Fibroblast of lung (primary cell): ENCODE measurements at places on chromosomes 2 and 18.

DNA sequence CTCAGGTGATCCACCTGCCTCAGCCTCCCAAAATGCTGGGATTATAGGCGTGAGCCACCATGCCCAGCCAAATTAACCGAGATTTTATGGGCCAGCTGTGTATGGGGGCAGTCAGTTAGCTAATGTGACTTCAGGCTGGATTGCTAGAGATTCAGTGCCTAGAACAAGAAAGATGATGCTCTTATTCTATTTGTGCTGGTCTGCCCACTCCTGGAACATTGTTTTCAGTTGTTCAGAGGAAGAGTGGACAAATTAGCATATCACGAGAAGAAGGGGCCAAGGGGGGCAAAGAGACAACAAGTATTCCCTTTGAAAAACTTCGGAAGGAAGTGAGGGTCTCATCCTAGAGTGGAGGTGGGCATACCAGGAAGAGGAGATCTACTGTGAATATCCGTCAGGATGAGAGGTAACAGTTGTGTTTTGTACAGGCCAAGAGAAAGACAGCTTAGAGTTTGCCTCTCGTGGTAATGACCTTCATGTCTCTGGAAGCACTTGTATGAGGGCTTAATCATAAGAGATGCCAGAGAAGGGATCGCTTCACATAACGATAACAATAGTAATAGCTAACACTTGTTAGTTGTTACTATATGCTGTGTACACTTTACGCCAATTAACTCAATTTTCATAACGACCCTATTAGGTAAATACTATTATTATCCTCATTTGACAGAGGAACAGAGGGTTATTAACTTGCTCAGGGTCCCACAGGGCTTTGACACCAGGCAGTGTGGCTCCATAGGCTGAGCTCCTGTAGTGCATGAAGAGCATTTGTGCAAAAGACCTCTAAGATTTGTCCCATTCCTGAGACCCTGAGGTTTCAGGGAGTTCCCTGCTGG lies 138.3 kb downstream of the DDX1 start:
- DNase-seq, result peak; percentile 23

GRCh38 chr2:43455731-43456642 lies 139.9 kb downstream of the THADA start:
- DNase-seq, result peak; percentile 97

- no peak for DNase-seq
Observed at GRCh38 chr2:70822843-70823242, 2.4 kb upstream of the CLEC4F start.

GRCh38 chr2:173393636-173394035 lies 39.0 kb downstream of the CDCA7 start:
- DNase-seq, result no peak

DNA sequence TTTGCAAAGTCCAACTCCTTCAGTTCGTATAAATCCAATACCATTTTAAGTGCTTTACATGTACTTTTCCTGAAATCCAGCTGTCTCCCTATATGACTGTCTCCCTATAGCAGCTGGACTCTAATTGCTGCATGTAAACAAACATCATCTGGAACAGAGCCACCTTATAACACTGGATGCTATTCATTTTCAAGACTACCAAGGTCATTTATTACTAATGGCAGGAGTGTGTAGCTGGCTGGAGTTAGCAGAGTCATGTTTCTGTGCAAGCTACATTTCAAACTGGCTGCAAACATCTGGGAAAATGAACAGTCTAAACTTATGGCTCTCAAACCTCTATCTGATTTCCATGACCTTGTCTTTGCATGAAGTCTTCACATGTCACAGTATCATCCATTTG lies 575.2 kb downstream of the PIK3C3 start:
- no peak for DNase-seq

- peak; percentile 83 for DNase-seq
Observed at GRCh38 chr2:143451642-143452281, 322.5 kb downstream of the ARHGAP15 start.

GRCh38 chr18:57965246-57965645 lies 78.8 kb upstream of the NEDD4L start:
- no peak for DNase-seq

DNA sequence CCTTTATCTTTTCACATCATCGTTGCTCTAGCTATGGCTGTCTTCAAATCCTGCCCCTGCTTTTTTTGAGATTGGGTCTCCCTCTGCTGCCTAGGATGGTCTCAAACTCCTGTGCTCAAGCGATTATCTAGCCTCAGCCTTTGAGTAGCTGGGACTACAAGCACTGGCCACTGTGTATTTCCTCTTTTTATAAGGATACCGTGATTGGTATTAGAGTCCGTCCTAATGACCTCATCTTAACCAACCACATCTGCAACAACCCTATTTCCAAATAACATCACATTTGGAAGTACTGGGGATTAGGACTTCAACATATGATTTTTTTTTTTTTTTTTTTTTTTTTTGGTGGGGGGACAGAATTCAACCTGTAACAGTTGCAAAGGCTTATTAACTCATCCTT lies 9.1 kb downstream of the RESP18 start:
- DNase-seq, result no peak

GRCh38 chr2:236714080-236714479 lies 144.5 kb downstream of the ACKR3 start:
- DNase-seq, result peak; percentile 79

GRCh38 chr2:6454286-6454990 lies 411.3 kb downstream of the CMPK2 start:
- DNase-seq, result no peak

DNA sequence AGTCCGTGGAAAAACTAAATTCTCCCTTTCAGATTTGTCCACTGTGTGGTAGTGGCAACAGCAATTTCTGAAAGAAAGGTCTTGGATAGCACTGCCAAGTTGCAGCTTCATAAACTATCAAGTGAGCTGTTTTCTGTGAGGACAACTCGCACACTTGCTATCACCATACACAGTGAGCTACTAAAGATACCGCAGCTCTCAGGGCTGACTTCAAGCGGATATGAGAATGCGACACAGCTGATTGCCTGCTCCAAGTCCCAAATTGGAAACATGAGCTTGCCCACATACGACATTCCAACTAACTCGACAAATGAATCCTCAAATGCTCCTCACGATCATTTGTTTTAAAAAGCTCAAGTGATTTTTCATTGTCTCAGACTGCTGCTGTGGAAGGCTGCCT lies 46.2 kb downstream of the E2F6 start:
- DNase-seq, result no peak

- no peak for DNase-seq
Observed at GRCh38 chr2:18253686-18254197, 306.7 kb downstream of the RDH14 start.

DNA sequence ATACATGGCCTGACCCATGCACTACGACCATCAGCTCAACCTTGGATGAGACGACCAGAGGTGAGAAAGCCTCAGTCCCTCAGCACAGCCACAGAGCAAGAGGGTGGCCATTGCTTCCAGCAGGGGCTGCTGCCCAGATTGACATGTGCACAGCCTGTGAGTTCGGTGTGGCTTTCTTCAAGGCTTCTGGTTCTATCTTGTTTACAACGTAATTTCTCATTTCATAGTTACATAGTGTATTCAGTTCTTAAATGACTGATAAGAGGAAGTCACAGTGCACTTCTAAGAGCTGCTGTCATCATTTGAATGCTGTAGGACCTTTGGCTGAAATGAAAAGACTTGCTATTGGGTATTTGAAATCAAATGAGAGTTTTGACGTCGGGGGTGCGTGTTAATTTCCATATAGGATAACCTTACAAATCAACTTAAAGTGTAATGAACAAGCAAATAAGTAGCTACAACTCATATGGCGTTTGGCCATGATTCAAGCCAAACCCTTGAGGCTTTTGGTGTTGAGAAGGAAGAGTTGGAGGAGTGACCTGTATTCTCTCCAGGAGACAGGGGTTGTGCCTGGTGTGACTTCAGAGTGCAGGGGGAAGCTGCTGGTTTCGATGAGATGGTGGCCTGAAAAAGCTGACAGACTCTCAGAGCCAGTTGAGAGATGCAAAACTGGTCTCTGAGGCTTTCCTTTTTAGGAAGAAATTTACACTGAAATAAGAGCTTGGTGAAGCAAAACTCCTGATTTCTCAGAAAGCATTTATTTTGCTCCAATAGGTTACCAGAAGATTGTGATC lies 51.0 kb downstream of the TSHZ1 start:
- no peak for DNase-seq

GRCh38 chr2:106975641-106976040 lies 89.7 kb upstream of the ST6GAL2 start:
- no peak for DNase-seq

- DNase-seq, result no peak
Observed at GRCh38 chr2:239002591-239002953, 154.7 kb downstream of the TWIST2 start.

- DNase-seq, result no peak
Observed at GRCh38 chr2:1487758-1488157, 74.5 kb downstream of the TPO start.

- DNase-seq, result no peak
Observed at GRCh38 chr2:3217646-3218045, 160.0 kb downstream of the EIPR1 start.
